GM23248 (cell line): ENCODE measurements at places on chromosomes 3 and 15. TPM values are rescaled to one million over a fixed set of nuclear protein-coding genes. Genes with fewer than 3 reads are reported as not detected.

Gene MESP2
- total RNA-seq: not detected in 2 replicates

Gene CHCHD4
- total RNA-seq: 12.3 and 17.2 TPM in 2 replicates

Gene RAB6B
- 0.38 and 0.76 TPM in 2 replicates for total RNA-seq

Gene EPHB1
- total RNA-seq: 0.43 and 1.6 TPM in 2 replicates

Gene MKRN2OS
- total RNA-seq: not detected in 2 replicates

Gene EPB42
- total RNA-seq: not detected in 2 replicates

Gene KLHL24
- 13.2 and 18.3 TPM in 2 replicates for total RNA-seq

Gene SEMA3G
- total RNA-seq: not detected in 2 replicates

Gene GOLGA8T
- total RNA-seq: not detected in 2 replicates

Gene ZNF860
- 0.43 TPM in 1 of 2 replicates, not detected in the other for total RNA-seq

Gene LRRC31
- total RNA-seq: not detected in 2 replicates

Gene COX17
- 7.0 and 27.7 TPM in 2 replicates for total RNA-seq

Gene EIF4E3
- total RNA-seq: 1.1 TPM in 2 replicates

Gene ADCY5
- total RNA-seq: 0.38 and 1.2 TPM in 2 replicates

Gene MNS1
- 1.4 and 2.9 TPM in 2 replicates for total RNA-seq

Gene SPSB4
- total RNA-seq: not detected in 2 replicates

Gene SELENOT
- 92.8 and 179 TPM in 2 replicates for total RNA-seq

Gene DUOXA1
- 2.4 TPM in 1 of 2 replicates, not detected in the other for total RNA-seq

Gene PPP1R14D
- not detected in 2 replicates for total RNA-seq

Gene ANKRD34C
- total RNA-seq: not detected in 2 replicates

Gene SAXO2
- not detected in 2 replicates for total RNA-seq

Gene MAPKAPK3
- total RNA-seq: 61.5 and 72.1 TPM in 2 replicates

Gene GOLGA6L7
- total RNA-seq: not detected in 2 replicates

Gene RFTN1
- 62.3 and 77.7 TPM in 2 replicates for total RNA-seq

Gene ISL2
- 2.2 and 2.8 TPM in 2 replicates for total RNA-seq
